ENCODE measurements at places on chromosomes 6 and 20.

- DNase-seq = no peak
These were observed 22.0 kb downstream of the RNF146 start for GRCh38 chr6:127288705-127289104.

DNA sequence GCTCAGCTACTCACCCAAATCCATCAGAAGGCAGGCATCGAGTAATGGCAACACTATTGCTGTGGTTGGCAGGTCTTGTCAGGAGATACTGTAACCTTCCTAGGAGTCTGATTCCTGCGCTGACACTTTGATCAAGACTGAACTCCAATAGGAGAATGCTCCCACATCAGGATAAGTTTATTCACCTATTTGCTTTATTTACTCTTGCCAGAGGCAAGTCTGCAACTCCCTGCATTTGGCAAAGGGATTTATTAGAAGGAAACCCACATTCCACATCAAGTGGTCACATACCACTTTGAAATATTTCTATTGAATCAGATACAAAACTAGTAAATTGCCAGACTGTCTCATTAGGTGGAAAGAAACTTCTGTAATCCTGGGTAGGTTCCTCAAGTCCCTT, 43.5 kb downstream of the ZFAND3 start:
- no peak for DNase-seq

GRCh38 chr6:36682328-36683144, 4.0 kb downstream of the CDKN1A start:
- DNase-seq = no peak

GRCh38 chr20:43960231-43960630, 45.6 kb downstream of the TOX2 start:
- no peak for DNase-seq

DNA sequence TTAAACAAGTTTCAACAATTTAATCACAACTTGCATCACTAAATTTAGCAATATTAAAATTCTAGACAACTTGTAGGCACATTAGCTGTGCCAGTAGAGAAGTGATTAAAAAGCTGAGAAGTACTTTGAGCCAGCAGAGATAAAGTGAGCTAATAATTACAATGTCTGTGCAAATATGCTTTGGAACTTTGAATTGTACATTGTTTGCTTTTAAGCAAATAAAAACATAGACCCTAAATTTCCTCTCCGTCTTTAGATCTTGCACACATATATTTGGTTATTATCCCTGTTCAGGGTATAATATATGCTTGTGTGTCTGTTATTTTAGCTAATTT, 44.2 kb upstream of the DEFB112 start:
- DNase-seq = no peak

- no peak for DNase-seq
These were observed 7.9 kb upstream of the COL12A1 start for GRCh38 chr6:75213732-75214131.

DNA sequence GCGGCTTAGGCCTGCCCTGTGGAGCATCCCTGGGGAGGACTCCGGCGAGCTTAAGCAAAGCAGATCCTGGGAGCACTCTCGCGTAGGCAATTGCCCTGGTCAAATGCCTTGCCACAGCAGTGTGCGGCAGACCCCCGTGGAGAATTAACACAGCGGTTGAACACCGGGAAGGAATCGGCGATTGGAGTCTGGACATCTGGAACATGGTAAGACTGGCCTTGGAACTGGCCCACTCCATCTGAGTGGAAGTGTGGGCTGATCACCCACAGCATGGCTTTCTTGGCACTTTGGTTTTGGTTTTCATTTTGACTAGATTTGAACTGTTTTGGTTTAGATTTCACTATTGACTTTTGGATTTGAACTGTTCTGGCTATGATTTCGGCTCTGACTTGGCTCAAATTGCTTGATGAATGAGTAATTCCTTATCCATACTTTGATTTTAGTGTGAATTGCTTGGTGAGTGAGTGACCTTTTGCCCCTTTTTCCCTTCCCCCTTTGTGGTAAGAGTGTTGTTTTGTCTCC, 300.7 kb downstream of the RNGTT start:
- DNase-seq = no peak

- no peak for DNase-seq
These were observed 330.1 kb downstream of the RIMS1 start for GRCh38 chr6:72216222-72217068.

DNA sequence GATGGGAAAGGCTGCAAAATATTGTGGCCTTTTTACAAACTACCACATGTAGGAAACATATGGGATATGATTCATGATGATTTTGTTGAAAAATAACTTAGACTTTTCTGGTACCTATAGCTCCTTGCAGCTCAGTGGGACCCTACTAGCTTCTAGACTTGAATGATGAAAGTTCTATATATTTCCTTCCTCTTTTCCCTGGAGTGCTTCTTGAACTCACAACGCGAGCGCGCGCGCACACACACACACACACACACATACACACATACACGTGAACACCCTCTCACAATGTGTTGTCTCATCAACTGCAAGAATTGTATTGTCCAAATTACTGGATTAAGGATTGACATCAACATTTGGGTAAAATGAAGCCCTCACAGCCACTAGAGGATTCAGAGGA, 61.9 kb downstream of the TOX2 start:
- DNase-seq = no peak
